H4 (cell line): ENCODE measurements at places on chromosomes 11 and 22. TPM values are rescaled to one million over a fixed set of nuclear protein-coding genes. Genes with fewer than 3 reads are reported as not detected.
A peak's percentile ranks its signal among the peaks of the same experiment; 100 is the strongest.

RAB39A gene
- total RNA-seq, result 0.92 and 1.4 TPM in 2 replicates

SPON1 gene
- 0.14 TPM in 1 of 2 replicates, not detected in the other for total RNA-seq

KIRREL3 gene
- not detected in 2 replicates for total RNA-seq

NAALAD2 gene
- 0.29 and 2.8 TPM in 2 replicates for total RNA-seq

DNA sequence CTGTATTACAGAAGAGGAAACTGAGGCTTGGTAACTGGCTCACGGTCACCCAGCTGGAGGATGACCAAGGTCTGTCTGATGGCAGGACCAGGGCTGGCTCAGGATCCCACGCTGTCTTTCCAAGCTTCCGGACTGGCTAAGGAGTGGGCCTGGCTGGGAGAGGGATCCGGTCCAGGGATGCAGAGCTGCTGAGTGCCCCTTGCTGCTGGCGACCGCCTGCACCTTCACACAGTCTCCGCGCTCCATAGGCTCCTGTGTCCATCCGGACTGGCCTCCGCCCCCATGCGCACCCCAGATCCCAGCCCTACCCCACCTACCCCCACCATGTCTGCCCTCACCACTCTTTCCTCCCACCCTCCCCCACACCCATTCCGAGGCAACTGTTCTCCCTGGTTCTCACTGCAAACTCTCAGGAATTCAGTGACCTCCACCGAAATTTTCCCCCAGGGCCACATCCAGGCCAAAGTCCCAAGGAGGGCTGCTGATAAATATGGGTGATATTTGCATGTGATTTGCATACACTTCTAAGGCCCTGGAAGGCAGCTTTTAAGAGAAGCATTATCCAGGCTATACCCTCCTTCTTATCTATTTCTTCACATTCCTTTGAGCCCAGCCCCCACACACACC lies 48.5 kb upstream of the SLC35C1 start:
- DNase-seq, result no peak

GRCh38 chr11:120739780-120740179 lies 228.2 kb downstream of the GRIK4 start:
- DNase-seq, result no peak

GRCh38 chr11:18761741-18762140 lies 29.9 kb downstream of the PTPN5 start:
- DNase-seq, result no peak

- DNase-seq, result peak; percentile 49
These were observed 30.0 kb upstream of the WNT11 start for GRCh38 chr11:76236092-76236999.

- DNase-seq, result no peak
These were observed 29.9 kb upstream of the BSX start for GRCh38 chr11:123011510-123011909.
